ENCODE measurements at places on chromosomes 4 and X.

- DNase-seq: no peak
Observed at GRCh38 chr4:18105030-18106011, 83.8 kb upstream of the LCORL start.

DNA sequence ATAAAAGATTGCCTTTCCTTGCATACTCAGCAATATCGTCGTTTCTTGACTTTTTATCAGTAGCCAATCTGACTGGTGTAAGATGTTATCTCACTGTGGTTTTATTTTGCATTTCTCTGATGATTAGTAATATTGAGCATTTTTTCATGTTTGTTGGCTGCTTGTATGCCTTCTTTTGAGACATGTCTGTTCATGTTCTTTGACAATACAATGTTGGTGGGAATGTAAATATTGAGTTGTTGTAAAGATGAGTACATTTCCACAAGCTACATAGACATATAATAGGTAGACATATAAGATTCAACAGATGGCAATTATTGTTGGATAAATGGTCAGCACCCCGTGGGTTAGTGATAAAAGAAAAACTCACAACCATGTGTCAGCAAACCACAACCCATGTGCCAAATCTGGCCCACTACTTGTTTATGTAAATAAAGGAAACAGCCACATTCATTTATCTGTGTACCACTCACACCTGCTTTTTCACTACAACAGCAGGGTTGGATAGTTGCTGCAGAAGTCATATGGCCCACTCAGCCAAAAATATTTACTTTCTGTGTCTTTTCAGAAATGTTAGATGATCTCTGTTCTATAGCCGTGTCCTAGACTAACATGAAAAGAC is 153.1 kb upstream of the VCX start:
- no peak for DNase-seq

GRCh38 chrX:13345037-13345436 is 25.2 kb upstream of the ATXN3L start:
- no peak for DNase-seq

DNA sequence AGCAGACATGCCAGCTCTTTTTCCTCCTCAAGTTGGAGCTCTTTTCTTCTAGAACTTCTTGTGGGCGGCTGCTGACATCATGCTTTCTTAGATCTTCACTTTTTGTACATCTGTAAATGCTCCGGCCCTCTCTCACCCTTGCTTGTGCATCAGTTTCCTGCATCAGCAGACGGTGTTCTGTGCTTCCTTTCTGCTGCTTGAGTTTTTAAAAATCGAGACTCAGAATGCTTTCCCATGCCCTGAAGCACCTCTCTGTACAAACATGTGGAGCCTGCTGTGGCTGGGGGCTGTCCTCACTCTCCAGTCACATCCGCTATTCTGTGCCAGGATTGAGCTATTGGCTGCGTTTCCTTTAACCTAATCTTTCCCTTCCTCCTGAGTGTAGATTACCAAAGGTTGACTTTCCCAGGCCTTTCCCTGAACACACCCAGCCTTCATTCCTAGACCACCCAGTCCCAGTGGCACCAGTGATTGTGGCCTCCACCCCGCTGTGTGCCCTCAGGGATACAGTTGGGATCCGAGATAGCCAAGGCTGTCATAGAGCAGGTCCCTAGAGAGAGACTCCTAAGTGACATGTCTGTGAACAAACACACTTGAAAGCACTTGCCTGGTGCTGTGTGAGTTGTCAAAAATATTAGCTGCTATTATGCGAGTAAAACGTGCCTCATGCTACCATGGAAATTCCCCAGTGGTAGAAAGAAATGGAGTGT is 41.9 kb downstream of the TNIP2 start:
- peak; percentile 35 for DNase-seq

DNA sequence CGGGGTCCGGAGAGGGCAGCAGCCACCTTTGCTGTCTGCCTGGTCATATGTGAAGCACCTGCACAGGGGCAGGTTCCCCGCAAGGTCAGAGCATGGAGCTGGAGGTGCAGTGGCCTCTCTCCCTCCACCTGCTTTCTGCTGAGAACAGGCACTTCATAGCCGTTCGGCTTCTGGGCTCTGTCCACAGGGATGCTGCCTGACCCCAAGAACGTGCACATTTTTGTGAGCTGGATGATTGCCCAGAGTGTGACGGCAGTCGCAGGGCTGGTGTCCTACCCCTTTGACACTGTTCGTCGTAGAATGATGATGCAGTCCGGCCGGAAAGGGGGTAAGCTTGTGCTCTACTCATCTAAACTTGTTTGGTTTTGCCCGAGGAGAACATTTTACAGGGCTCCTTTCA is 2.5 kb downstream of the SLC25A4 start:
- no peak for DNase-seq

GRCh38 chr4:10045481-10045880 is 24.2 kb upstream of the SLC2A9 start:
- DNase-seq: no peak

DNA sequence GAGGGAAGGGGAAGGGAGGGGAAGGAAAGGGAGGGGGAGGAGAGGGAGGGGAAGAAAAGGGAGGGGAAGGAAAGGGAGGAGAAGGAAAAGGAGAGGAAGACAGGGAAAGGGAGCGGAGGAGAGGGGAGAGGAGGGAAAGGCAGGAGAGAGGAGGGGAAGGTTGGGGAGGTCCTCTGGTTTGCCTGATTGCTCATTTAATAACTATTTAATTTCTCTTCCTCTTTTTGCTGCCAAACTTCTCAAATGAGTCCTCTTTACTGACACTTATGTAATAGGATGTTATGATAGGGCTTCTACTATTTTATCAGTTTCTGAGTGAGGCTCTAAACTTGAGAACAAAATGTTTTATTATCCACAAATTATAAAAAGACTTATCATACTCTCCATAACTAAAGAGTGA is 35.4 kb upstream of the PPA2 start:
- no peak for DNase-seq

DNA sequence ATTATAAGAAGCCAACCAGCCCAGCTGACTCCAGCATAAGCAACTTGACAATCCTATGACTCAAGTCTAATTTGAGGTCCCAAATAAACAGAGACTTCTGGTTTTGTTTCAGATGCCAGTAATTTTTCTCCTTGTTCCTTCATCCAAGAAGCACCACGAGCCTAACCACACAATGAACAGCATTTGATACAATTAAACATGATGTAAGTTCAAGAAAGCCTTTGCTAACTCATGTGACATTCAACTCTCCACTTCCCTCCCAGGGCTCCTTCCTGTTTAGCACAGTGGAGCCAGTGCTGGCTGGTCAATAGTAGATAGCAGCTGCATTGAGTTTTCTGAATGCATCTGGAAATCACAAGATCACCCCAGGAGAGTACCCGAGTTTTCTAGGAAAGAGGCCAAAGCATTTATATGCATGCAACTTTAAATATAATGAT is 206.3 kb downstream of the ARHGAP24 start:
- no peak for DNase-seq

DNA sequence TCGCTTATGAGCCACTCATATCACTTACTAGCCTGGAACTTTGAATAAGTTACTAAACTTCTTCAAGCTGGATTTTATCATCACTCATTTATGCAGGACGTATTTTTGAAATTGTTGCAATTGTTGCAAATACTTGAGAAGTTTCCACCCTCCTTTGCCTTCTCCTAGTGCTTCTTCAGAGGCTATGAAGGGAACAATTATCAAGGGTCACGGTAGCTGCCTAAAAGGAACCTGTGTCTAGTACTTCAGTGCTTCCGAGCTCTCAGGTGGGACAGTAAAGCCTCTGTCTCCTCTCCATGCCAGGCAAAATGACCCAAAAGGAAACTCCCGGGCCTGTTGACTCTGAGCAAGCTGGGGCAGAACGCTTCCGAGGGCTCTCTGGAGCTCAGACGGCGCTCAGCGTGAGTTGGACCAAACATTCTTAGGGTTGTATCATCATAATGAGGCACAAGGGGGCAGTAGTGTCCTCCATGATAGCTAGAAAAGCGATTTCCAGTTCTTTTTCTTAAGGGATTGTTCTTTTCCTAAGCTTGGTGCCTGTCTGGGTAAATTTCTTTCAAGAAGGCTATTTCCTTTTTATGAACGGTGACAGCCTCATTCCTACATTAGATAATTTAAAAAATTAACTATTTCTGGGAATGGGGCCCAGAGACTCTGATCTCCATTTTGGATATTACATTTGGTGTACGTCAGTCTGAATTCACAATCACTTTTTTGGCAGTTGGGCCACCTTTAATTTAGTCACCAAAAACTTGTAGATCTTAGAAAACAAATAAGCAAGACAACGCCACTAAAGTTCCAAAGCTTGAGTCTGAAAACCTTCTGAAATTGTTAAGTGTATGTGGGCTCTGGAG is 73.1 kb downstream of the PACRGL start:
- DNase-seq: peak; percentile 8

DNA sequence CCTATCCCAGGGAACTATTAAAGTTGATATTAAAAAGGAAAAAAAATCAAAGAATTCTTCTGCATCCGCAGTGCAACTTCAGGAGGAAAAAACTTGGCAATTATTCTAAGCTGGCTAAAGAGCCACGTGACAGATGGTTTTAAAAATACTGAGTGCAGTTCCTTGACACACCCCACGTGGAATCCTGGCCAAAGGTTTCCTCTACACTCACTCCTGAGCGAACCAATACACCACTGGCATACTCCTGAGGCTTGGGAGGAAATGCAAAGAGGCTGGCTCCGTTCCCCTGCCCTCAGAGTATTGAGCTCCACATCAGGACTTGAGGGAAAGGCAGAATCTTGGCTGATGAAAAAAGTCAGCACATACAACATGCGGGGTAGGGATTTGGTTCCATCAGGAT is 133.8 kb upstream of the ATP6AP2 start:
- DNase-seq: no peak

DNA sequence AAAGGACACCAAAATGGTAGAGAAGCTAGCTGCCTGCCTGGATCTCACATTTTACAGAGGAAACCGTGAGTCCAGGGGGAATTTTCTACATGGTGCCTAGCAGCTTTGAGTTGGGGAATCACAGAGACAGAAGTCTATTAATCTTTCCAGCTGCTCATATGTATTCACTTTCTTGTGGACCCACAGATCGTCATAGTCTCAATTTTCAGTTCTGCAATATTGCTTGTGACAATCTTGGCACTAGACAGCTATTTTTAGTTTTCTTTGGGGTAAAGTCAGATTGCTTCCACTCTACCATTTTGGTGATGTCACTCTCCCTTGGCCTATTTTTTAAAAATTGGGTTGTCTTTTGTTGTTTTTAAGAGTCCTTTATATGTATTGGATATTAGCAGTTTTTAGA is 233.4 kb upstream of the STK26 start:
- no peak for DNase-seq

DNA sequence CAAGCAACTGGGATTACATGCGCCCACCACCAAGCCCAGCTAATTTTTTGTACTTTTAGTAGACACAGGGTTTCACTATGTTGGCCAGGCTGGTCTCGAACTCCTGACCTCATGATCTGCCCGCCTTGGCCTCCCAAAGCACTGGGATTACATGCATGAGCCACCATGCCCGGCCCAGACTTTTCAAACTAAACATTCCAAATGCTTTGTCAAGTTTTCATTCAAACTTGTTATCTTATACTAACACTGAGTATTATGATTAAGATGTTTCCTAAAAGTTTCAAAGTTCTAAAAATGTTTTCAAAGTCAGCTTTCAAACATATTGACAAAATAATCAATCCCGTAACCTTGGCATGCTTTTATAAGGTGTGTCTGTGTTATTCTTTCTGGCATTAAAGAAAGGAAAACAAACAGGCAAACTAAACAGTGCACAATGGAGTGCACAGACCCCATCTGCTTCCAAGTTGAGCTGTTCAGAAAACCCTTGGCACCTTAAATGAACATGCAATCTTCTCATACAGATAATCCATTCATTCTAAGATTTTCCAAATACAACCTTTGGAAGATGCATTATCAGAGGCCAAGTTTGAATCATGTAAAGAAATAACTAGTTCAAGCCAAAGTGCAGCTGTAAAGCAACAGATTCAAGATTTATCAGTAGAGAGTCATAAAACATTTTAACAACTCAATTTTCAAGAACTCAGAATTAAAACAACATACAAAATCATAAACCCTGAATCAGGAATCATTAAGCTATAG is 49.1 kb downstream of the ABCG2 start:
- DNase-seq: no peak

DNA sequence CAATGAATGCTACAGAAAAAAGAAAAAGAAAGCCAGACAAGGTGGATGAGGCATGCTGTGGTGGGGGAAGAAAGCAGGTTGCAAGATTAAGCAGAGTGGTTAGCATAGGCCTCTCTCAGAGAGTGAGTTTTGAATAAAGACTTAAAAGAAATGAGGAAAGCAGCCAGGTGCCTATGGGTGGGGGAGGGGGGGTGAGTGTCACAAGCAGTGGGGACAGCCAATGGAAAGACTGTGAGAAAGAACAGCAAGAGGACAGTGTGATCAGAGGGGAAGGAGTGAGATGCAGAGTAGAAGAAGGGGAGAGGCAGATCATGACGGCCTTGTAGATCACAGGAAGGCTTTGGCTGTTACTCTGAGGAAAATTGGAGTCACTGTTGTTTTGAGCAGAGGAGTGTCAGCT is 162.5 kb downstream of the SOX3 start:
- DNase-seq: no peak

GRCh38 chrX:121165930-121166359 is 118.5 kb downstream of the GLUD2 start:
- DNase-seq: no peak

- peak; percentile 73 for DNase-seq
Observed at GRCh38 chr4:153153339-153153871, 50.8 kb upstream of the TRIM2 start.

GRCh38 chrX:126580877-126581276 is 28.3 kb upstream of the DCAF12L1 start:
- DNase-seq: no peak
